ENCODE measurements at places on chromosomes 4 and X.

DNA sequence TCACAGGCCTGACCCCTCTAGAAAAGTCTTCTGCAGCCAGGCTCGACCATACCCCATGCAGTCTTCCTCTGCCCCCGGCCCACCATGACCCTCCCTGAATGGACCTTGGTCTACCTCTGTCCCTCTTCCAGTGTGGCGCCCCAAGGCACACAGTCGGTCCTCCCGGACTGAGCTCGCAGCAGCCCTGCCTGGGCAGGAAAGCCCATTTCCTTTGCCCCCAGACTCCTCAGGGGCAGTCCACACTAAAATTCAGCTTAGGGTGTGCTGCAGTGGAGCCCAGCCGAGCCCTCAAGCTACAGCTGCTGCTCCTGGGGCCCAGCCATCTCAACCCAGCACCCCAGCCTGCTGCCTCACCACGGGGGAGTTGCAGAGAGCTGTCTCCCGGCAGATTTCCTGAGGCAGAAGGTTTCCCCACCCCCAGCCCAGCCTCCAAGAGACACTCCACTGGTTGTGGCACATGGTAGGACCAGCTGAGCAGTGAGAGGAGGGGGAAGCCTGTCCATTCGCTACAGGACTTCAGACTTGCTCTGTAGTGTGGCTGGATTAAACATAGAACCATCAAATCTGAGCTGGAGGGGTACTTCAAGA lies 37.5 kb upstream of the IQSEC2 start:
- no peak for DNase-seq

DNA sequence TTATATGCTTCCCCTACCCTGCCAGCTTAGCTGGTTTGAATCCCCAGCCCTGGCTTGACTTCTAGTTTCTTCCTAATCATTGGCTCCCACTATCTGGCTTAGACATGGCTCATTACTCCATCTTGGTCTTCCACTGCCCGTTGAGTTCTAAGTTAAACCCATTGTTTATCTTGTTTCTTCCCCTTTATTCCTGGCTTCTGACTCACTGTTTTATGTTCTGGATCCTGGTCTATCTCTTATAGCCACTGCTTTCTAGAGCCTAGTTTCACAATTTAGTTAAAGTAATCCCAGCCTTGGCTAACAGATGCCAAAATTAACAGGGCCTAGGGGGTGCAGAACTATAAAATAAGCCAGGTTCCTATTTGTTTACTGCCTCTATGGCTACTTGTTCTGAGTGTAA lies 120.9 kb downstream of the ARHGEF9 start:
- DNase-seq, result no peak

GRCh38 chr4:143375326-143376073 lies 38.8 kb downstream of the GAB1 start:
- DNase-seq, result peak; percentile 62

DNA sequence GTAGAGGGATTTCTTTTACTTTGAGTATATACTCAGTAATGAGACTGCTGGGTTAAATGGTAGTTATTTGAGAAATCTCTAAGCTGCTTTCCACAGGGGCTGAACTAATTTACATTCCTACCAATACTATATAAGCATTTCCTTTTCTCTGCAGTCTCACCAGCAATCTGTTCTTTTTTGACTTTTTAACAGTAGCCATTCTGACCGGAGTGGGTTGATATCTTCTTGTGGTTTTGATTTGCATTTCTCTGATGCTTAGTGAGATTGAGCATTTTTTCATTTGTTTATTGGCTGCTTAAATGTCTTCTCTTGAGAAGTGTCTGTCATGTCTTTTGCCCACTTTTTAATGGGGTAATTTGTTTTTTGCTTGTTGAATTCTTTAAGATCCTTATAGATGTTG lies 43.3 kb downstream of the SPCS3 start:
- DNase-seq, result no peak

- no peak for DNase-seq
Observed at GRCh38 chr4:518569-519083, 19.6 kb downstream of the PIGG start.

- DNase-seq, result no peak
Observed at GRCh38 chr4:67204441-67204840, 340.9 kb downstream of the CENPC start.

- DNase-seq, result no peak
Observed at GRCh38 chrX:38103857-38104812, 97.8 kb downstream of the SYTL5 start.

GRCh38 chr4:74109870-74110605 lies 11.0 kb upstream of the CXCL2 start:
- peak; percentile 62 for DNase-seq
